ENCODE measurements at places on chromosomes 7 and 10.

- DNase-seq = no peak
Observed at GRCh38 chr10:68550747-68551411, 9.3 kb upstream of the TET1 start.

DNA sequence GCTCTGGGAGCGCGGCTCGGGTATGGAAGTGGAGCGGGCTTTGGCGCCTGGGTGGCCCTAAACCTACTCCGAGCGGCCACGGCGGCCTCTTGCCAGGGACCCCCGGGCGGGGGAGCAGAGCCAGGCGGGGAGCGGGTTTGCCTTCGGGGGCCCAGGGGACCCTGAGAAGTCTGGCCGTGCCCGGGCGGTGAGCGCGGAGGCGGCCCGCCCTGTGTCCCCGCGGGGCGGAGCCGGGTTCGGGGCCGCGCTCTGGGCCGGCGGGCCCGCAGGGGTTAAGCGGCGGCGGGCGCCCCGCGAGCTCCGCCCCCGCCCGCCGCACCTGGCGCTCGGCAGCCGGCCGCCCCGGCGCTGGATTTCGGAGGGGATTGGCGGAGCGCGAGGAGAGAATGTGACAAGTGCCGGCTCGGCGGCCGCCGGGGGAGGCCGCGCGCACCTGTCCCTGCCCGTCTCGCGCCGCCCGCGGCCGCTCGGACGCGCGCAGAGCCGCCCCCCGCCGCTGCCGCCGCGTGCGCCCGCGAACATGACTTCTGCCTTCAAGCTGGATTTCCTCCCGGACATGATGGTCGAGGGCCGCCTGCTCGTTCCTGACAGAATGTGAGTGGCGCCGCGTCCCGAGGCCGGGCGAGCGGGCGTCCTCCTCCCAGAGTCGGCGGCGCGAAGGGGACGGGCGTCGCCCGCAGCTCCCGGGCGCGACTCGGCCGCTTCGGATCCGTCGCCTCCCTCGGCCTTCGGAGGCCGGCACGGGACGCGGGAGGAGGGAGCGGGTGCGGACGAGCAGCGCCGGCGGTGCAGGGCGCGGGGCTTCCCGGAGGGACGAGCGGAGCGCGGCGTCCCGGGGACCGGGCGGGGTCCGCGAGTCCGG is at the start of gene CELF2:
TSS of gene CELF2 (plus strand) at position 303 of the 862 bp plus-strand sequence. CDS start at position 521, 218 bp downstream.
- no peak for DNase-seq

- DNase-seq = no peak
Observed at GRCh38 chr7:139035586-139036353, at the start of gene ZC3HAV1L. Gene ZC3HAV1L (minus strand): TSS chr7:139036042. CDS start chr7:139036017, 25 bp downstream.

DNA sequence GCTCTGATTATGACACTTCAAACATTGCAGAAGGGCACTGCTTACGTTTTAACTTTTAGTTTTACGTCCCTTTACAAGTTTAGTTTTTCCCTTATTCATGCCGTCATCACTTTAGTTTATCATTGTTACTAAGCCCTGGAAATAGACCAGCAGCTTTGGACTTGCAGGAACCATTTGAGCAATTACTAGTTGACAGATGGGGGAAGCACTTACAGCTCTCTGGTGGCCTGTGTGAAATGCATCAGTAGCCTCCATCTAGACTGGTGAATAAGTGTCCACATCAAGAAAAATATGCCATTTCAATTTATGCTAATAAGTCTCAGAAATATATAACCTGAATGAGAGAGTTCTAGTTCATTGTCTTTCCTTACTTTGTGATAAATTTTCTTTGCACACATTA is 194.9 kb upstream of the GRM3 start:
- DNase-seq = no peak

DNA sequence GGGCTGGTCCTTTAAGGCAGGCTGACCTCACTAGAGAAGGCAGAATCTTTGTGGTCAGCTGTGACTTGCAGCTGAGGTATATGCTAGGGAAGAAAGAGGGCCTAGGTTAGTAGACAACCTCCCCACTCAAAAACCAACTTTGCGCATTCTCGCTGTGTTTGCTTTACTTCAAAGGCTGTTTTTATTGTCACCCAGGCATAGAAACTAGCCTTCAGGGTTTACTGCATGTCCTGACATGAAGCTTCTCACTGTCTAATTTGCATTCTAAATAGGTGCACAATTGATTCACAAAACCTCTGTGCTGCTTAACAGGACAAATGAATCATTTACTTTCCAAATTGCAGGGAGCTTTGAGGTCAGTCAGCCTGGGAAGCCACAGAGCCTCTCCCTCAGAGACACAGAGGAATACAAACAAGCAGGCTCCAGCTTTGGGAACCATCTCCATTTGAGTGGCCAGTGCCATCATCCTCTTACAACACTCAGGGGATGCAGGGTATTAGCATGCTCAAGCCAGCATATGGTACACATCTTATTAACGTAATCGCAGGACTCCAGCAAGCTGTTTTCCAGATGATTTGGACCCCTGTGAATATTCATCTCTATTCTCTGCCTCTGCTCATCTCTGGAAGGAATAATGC is 596.4 kb upstream of the GHITM start:
- DNase-seq = no peak

DNA sequence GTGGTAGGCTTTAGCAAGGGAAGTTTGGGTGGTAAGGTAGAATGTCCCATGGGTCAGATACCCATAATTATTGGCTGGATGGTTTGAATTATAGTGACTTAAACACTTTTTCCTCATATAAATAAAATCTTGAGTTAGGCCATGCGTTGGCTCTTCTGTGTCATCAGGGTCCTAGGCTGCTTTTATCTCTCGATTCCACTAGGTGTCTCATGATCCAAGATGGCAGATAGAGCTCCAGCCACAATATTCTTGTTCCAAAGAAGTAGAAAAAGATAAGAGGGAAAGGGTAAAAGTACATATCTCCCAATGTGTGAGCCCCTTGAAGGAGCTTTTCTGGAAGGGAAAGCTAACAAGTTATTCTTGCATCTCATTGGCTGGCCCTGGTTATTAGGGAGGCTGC is 144.7 kb downstream of the GRK5 start:
- no peak for DNase-seq

GRCh38 chr7:5195157-5195556 is 5.1 kb downstream of the WIPI2 start:
- DNase-seq = no peak

GRCh38 chr7:6648066-6648814 is 11.1 kb downstream of the ZNF316 start:
- no peak for DNase-seq

All from NCI-H187 (cell line).